ENCODE measurements at places on chromosomes 2 and 18.

GRCh38 chr18:31741097-31741735 is 19.5 kb downstream of the SLC25A52 start:
- H3K4me3 ChIP-seq, result no peak overlapping the region
- no peaks in the 10 kb centered on the region for H3K27me3 ChIP-seq
- H3K27ac ChIP-seq, result no peak overlapping the region

DNA sequence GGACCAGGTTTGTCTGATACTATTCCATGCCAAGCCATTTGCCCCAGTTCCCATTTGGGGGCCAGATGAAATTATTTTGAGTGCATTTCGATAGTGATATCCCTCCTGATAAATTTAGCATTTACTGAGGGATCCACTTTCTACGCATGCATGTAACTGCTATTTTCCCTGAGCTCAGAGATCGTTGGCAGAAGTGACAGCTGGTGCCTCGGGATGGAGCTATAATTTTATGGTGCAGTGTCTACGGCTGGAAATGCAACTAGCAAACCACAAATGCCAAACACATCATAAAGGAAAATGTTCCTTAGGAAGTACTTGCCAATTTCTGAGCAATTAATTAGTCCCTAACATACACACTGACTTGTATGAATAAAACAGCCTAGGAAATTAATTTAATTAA is 254.8 kb downstream of the SLC8A1 start:
- no peak overlapping the region for H3K4me3 ChIP-seq
- H3K27me3 ChIP-seq, result no peaks in the 10 kb centered on the region
- no peaks in the 10 kb centered on the region for H3K36me3 ChIP-seq
- H3K4me1 ChIP-seq, result peaks cover 22% of the 10 kb centered on the region
- no peak overlapping the region for H3K27ac ChIP-seq

- H3K4me1 ChIP-seq, result peaks cover 6% of the 10 kb centered on the region
- no peaks in the 10 kb centered on the region for H3K36me3 ChIP-seq
- H3K27me3 ChIP-seq, result no peaks in the 10 kb centered on the region
Measured at GRCh38 chr2:122481717-122482116, 726.3 kb downstream of the TSN start.

DNA sequence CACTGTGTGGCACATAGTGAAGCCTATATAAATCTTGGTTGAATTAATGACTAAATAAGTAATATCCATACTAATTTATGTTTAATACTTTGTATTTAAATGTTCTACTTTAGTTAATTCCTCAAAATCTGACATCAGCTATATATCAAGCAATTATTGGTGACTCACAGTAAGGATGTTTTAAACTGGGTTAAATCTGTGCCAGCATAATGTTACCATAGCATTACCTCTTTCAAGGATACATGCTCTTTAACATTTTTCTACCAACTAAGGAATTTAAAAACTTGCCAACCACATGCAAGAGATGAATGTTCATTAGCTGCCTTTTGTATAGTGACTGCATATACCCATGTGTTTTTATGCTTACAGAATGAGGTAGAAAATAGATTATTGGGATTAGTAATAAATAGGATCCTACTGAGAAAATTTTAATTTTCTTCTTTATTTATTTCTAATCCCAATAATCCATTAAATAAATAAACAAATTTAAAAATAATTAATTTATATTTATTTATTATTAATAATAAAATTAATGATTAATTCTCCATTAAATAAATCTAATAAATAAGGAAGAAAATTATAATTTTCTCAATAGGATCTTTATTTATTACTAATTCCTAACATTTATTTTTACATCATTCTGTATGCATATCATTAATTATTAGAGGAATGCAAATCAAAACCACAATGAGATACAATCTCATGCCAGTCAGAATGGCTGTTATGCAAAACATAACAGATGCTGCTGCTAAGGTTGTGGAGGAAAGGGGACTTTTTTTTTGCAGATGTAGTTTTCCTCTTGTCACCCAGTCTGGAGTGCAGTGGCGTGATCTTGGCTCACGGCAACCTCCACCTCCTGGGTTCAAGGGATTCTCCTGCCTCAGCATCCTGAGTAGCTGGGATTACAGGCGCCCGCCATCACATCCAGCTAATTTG is 410.7 kb upstream of the DSEL start:
- H3K36me3 ChIP-seq, result no peaks in the 10 kb centered on the region
- H3K27ac ChIP-seq, result no peak overlapping the region
- no peak overlapping the region for H3K4me3 ChIP-seq
- H3K4me1 ChIP-seq, result no peaks in the 10 kb centered on the region

Measured in sigmoid colon (tissue), 7 donors.